ENCODE measurements at places on chromosomes 3 and 15.
A peak's percentile ranks its signal among the peaks of the same experiment; 100 is the strongest.

DNA sequence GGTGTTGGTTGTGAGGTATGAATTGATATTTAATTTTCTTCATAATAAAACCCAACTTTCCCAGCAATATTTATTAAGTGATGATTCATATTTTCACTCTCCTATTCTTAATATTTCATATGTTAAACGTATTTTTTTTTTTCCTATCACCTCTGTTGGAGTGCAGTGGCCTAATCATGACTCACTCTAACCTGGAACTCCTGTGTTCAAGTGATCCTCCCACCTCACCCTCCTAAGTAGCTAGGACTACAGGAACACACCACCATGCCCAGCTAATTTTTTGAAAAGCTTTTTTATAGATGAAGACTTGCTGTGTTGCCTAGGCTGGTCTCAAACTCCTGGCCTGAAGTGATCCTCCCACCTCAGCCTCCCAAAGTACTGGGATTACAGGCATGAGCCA lies 8.6 kb downstream of the PARP15 start:
- DNase-seq, result no peak

- DNase-seq, result no peak
Observed at GRCh38 chr15:63986751-63987341, 59.4 kb downstream of the DAPK2 start.

DNA sequence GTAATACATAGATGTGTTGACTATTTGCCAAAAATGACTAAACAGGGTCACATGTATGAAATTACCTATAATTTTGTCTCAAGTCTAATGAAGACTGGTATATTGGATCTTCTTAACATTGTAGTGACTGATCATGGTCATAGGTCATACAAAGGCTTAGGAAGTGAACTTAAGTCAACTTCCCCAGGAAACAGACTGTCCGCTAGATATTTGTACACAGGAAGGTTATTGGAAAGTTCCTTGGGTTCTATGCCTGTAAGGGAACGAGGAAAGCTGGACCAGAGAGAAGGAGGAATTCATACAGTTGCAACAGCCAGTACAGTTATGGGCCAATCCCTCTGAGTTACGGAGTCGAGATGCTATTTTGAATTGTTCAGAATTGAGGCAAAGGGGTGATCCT lies 462.0 kb upstream of the THRB start:
- DNase-seq, result no peak

DNA sequence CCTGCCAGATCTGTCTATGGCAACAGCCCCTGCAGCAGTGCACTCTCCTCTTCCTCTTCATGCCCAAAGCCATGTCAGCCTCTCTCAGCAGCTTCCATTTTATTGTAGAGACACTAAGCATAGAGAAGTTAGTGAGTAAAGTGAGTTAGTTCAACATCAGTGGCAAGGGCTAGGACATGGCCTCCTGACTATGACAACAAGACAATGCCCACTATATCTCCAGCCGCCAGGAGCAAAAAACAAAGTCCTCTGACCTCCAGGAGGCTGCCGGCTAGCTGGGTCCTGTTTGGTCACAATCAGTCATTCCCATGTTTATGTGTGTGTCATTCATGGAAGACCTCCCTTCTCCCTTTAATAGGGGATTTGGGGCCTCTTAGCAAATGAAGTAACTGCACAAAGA lies 14.9 kb downstream of the NR1I2 start:
- DNase-seq, result no peak

DNA sequence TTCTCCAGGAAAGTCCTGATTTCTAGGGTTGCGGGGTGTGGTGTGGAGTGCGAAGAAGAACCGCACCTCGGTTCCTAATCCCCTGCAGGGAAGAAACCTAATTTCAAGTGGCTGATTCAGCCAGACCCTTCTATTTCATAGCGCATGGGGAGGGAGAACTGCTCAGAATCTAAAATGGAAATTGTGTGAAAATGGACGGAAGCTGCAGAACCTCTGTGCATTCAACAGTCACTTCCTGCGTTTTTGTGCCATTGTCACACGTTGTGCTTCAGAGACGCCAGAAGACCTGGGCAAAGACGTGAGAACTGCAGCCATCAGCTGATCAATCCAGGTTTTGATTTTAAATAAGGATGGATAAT lies 1.2 kb downstream of the SIDT1 start:
- no peak for DNase-seq

DNA sequence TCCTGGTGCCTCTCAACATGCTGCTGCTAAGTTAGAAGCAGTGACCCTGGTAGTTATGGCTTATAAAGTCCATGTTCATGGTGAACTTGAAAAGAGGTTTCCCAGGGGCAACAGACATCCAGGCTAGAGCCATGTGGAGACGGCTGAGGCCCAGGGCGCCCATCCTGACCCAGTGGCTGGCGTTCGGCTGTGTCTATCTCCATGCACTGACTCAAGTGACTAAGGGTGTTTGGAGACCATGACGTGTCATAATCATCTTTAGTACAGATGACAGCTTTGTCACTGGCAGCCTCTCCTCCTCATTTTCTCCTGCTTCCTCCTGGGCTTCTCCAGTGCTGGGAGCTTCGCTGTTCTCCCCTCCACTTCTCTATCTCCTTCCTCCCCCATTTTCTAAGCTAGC lies 287.4 kb upstream of the LYSMD4 start:
- DNase-seq, result no peak

GRCh38 chr3:73759297-73759711 lies 134.6 kb upstream of the PDZRN3 start:
- DNase-seq, result no peak

- no peak for DNase-seq
Observed at GRCh38 chr3:23916152-23916885, 471 bp downstream of the NKIRAS1 start.

DNA sequence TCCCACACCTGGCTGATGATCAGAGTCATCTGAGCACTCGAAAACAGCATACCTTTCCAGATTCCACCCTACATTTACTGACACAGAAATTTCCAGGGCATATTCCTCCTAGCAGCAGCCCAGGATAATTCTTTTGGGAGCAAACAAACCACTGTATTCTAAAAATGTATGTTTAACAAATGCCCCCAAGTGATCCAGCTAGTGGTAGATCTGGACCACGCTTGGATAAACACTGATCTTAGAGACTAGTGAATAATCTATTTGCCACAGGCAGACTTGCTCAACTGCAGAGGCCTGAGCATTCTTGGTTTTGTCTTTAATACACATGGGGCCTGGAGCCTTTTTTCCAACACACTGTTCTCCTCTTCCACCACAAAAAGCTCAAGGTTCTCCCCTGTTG lies 89.6 kb downstream of the TM4SF4 start:
- DNase-seq, result no peak

GRCh38 chr3:155661042-155661441 lies 83.8 kb downstream of the PLCH1 start:
- DNase-seq, result no peak

- DNase-seq, result no peak
Observed at GRCh38 chr3:143850877-143851276, 2.6 kb upstream of the SLC9A9 start.

DNA sequence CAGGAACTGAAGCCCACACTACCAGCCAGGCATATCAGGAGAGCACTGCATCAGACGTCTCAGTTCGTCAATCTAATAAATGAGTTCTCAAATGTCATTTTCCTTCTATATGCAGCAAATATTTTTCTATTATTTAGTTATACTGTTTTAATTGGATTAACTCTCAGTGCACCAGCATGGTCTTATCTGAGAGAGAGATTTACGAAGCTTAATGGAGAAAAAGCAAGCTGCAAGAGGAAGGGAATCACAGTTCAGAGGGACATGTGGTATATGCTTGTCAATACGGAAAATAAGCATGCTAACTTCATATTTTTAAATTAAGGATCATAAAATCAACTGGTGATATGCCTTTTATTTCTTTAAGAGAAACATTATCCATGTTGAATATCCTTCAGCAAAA lies 213.1 kb upstream of the NECTIN3 start:
- DNase-seq, result no peak

- no peak for DNase-seq
Observed at GRCh38 chr15:84552896-84553295, 47.9 kb upstream of the ZSCAN2 start.

- no peak for DNase-seq
Observed at GRCh38 chr3:171616798-171617197, 156.6 kb upstream of the TNIK start.

DNA sequence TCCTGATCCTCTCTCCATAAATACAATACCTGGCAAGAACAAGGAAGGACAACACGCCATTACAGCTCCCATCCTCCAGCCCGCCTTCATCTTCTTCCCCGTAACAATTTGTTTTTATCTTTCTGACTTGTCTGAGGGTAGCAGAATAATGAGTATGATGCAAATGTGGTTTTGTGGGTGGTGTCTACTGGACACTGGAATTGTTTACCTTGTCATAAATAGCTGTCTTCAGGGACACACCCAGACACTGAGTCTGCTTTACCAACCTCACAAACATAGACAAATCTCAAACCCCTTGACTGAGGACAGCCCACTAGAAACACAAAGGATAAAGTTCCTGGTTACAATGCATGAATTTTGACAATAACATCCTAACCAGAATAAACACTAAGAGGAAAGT lies 13.4 kb downstream of the WDR72 start:
- DNase-seq, result no peak

DNA sequence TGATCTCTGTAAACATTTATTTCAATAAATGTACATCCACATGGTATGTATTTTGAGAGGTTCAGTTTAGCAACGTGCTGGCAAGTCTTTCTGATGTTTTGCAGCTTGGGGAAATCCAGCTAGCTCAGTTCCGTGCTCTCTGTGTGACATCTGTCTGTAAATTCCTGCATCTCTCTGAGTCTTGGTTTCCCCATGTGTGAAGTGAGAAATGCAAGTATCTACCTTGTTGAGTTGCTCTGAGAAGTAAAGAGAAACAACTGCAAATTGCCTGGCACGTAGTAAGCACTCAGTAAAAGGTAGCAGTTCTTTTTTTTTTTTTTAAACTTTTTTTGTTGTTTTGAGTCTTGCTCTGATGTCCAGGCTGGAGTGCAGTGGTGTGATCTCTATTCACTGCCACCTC lies 30.2 kb upstream of the MORF4L1 start:
- no peak for DNase-seq

DNA sequence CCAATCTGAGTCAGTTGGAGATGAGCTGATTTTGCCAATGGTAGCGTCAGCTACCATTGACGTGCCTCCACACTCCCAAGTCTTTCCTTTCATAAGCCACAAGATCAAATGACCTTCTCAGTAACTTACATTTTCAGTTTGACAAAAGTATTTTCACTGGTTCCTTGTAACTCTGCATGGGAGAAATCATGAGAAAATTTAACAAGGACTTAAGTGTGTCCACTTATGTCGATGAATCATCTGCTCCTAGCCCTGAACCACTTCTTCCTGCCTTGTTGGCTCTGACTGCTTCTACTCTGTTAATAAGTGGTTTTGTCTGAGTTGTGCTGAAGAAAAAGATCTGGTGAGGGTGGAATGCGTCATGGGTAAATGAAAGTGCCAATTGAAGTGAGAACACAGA lies 101.2 kb downstream of the NFKBIZ start:
- peak; percentile 86 for DNase-seq

- no peak for DNase-seq
Observed at GRCh38 chr3:38805004-38805403, 11.0 kb downstream of the SCN10A start.

DNA sequence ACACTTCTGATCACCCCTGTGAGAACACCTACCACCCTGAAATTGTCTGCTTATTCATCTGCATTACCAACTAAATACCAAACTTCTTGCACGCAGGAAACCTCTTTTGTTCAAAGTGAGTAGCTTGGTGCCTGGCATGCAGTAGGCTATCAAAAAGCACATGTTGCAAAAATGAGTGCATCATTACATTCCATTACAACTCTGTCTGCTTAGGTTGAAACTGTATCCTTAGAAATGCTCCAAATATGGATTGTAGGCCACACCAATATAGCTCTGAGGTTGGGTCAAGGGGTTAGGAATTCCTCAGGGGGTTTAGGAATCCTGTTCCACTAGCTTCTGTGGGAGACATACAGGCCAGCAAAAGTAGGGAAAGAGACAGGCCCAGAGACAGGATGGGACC lies 107.2 kb downstream of the THRB start:
- no peak for DNase-seq

DNA sequence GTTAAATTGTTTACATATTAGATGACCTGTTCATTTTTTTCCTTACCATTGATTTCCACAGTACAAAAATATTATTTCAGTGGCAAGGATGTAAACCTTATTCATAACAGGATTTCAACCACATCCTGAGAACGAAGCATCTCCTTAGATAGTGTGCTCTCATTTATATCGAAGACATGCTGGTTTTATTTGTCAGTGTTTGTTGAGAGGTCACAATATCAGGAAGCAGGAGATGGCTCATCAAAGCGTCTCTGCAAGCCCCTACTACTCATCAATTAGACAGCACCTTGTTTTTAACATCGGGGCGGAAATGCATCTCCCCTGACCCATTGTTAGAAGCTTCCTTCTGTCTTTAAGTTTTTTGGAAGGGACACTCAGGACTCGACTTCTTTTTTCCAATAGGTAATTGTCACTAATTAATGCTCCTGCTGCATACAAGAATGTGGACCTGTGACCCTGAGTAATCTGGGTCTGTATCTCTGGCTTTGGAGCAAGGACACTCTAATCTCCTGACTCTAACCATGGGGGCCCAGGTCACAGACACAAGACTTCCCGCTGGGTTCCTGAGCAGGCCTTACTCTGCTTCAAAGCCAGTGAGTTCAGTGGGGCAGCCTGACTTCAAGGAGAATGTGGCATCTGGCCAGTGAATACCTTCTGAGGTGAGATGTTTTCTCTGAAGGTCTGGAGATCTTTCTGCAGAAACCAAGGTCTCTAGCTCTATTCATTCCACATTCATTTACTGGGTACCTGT lies 50.3 kb downstream of the MECOM start:
- no peak for DNase-seq

DNA sequence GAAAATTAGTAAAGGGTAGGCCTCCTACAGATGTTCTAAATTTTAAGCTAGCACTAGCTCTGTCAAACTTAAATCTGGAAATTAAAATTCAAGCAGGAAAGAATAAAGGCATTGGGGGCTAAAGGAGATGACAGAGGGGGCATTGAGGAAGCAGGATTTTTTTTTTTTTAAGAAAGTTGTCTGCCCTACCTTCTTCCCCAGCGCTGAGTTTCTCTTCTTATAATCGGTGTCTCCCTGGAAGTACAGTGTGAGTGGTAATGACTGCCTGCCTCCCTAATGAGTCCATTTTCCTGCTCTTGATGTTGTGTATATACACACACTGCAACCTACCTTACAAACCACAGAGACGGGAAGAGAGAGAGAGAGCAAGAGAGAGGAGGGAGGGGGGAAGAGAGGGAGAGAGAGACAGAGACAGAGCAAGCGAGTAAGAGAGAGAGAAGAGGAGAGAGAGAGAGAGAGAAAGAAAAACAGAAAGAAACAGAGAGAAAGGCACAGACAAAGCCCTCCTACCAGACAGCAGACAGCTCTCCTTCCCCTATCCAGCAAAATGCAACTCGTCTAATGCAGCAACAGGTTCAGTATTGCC lies 47.0 kb downstream of the ZBTB20 start:
- no peak for DNase-seq

- no peak for DNase-seq
Observed at GRCh38 chr3:38149708-38150107, 11.2 kb downstream of the MYD88 start.

- DNase-seq, result no peak
Observed at GRCh38 chr3:38163841-38164642, 1.3 kb upstream of the OXSR1 start.

GRCh38 chr3:171528102-171528501 lies 67.9 kb upstream of the TNIK start:
- no peak for DNase-seq
